Activated naive CD8-positive, alpha-beta T cell treated with anti-CD3 and anti-CD28 coated beads for 36 hours (primary cell): ENCODE measurements at places on chromosomes 7 and 10.

DNA sequence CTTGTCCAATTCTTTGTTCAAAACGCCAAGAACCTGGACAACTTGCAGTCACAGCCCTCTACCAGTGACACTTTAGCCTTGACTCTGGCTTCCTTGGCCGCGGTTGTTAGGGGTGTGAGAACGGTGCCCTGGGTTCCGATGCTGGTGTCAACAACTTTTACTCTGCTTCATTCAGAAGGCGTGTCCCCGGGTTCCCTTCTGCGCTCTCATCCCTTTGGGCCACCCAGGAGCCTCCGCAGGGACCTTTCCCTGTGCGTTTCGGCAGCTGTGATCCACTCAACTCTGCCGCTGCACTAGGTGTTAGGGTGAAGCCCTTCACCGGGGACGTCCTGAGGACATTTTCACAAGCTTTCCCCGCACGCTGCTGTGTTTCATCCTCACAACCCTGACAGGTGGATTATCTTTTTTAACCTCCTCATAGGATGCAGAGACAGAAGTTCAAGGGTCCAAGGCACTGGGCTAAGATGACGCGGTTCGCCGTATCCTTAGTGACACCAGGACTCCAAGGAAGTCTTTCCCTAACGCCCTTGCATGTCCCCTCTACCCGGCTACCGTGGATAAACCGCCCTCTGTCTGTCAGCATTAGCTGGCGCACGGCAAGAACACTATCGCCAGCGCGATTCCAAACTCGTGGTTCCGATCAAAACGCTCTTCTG, 133.5 kb upstream of the SHH start:
- DNase-seq: no peak
- H3K36me3 ChIP-seq: no peaks in the 10 kb centered on the region
- peaks cover 33% of the 10 kb centered on the region for H3K27me3 ChIP-seq
- peaks cover 17% of the 10 kb centered on the region for H3K4me1 ChIP-seq

GRCh38 chr10:109902992-109903947, 20.0 kb downstream of the XPNPEP1 start:
- H3K36me3 ChIP-seq: peaks cover 77% of the 10 kb centered on the region
- no peak for DNase-seq
- no peak overlapping the region for H3K27ac ChIP-seq
- no peaks in the 10 kb centered on the region for H3K27me3 ChIP-seq
- H3K4me1 ChIP-seq: peaks cover 38% of the 10 kb centered on the region

- no peak overlapping the region for H3K4me3 ChIP-seq
- H3K27me3 ChIP-seq: no peaks in the 10 kb centered on the region
- H3K36me3 ChIP-seq: no peaks in the 10 kb centered on the region
- H3K27ac ChIP-seq: no peak overlapping the region
- no peak for DNase-seq
These were observed 29.6 kb upstream of the PSAP start for GRCh38 chr10:71880425-71881306.

GRCh38 chr7:151371266-151371665, 29.7 kb downstream of the NUB1 start:
- H3K27ac ChIP-seq: no peak overlapping the region
- peaks cover 4% of the 10 kb centered on the region for H3K4me1 ChIP-seq
- DNase-seq: no peak
- no peaks in the 10 kb centered on the region for H3K27me3 ChIP-seq
- H3K4me3 ChIP-seq: no peak overlapping the region
- peaks cover 6% of the 10 kb centered on the region for H3K36me3 ChIP-seq

GRCh38 chr10:94239696-94240095, 123.0 kb downstream of the NOC3L start:
- no peaks in the 10 kb centered on the region for H3K4me1 ChIP-seq
- H3K4me3 ChIP-seq: no peak overlapping the region
- H3K27ac ChIP-seq: no peak overlapping the region
- H3K27me3 ChIP-seq: peaks cover 5% of the 10 kb centered on the region

- no peaks in the 10 kb centered on the region for H3K36me3 ChIP-seq
- DNase-seq: no peak
- H3K27me3 ChIP-seq: no peaks in the 10 kb centered on the region
- H3K27ac ChIP-seq: no peak overlapping the region
- peaks cover 7% of the 10 kb centered on the region for H3K4me1 ChIP-seq
These were observed 56.7 kb upstream of the EBF3 start for GRCh38 chr10:130020651-130021382.

DNA sequence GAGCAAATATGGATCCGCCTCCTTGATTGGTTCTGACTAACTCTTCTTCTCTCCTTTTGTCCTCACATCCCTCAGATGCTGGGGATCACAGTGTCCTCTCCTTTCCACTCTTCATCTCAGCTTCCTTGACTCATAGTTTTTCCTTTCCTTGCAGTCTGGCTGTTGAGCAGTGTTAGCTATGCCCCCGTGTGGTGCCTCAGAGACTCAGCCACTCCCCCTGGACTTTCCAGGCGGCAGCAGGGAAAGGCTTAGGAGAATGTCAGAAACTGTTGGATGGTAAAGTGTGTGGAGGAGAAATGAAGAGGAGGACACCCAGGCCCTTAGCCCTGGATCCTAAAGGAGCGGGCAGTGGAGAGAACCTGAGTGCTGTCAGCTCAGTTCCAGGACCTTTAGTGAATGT, 267.5 kb downstream of the CELF2 start:
- no peak overlapping the region for H3K4me3 ChIP-seq
- H3K27ac ChIP-seq: no peak overlapping the region
- H3K27me3 ChIP-seq: no peaks in the 10 kb centered on the region

DNA sequence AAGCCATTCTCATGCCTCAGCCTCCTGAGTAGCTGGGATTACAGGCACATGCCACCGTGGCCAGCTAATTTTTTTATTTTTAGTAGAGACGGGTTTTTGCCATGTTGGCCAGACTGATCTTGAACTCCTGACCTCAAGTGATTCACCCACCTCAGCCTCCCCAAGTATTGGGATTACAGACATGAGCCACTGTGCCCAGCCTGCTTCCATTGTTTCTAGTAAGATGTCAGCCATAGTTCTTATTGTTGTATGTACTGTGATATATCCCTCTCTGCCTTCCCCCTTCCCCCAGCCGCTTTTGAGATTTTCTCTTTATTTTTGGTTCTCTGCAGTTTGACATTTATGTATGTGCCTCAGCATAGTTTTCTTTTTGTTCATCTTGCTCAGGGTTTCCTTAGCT, 87.9 kb upstream of the KLF14 start:
- peaks cover 6% of the 10 kb centered on the region for H3K36me3 ChIP-seq
- no peak overlapping the region for H3K4me3 ChIP-seq
- peaks cover 3% of the 10 kb centered on the region for H3K27me3 ChIP-seq
- H3K4me1 ChIP-seq: peaks cover 17% of the 10 kb centered on the region
- DNase-seq: no peak

- H3K27me3 ChIP-seq: no peaks in the 10 kb centered on the region
- H3K27ac ChIP-seq: peak overlapping the region; percentile 99
- DNase-seq: no peak
- peaks cover 51% of the 10 kb centered on the region for H3K4me1 ChIP-seq
- peaks cover 12% of the 10 kb centered on the region for H3K36me3 ChIP-seq
These were observed 146.3 kb downstream of the CELF2 start for GRCh38 chr10:11163780-11164550.

- H3K27ac ChIP-seq: no peak overlapping the region
- H3K27me3 ChIP-seq: no peaks in the 10 kb centered on the region
- peaks cover 2% of the 10 kb centered on the region for H3K36me3 ChIP-seq
- DNase-seq: no peak
- H3K4me1 ChIP-seq: peaks cover 19% of the 10 kb centered on the region
These were observed 28.8 kb downstream of the CACUL1 start for GRCh38 chr10:118725886-118726500.

- H3K27me3 ChIP-seq: no peaks in the 10 kb centered on the region
- DNase-seq: no peak
- peak overlapping the region; percentile 80 for H3K27ac ChIP-seq
These were observed 6.0 kb downstream of the ADD3 start for GRCh38 chr10:110013630-110014293.

GRCh38 chr7:100155553-100156317, 2.8 kb downstream of the TRAPPC14 start:
- H3K27me3 ChIP-seq: no peaks in the 10 kb centered on the region
- H3K4me1 ChIP-seq: peaks cover 45% of the 10 kb centered on the region
- no peak for DNase-seq

DNA sequence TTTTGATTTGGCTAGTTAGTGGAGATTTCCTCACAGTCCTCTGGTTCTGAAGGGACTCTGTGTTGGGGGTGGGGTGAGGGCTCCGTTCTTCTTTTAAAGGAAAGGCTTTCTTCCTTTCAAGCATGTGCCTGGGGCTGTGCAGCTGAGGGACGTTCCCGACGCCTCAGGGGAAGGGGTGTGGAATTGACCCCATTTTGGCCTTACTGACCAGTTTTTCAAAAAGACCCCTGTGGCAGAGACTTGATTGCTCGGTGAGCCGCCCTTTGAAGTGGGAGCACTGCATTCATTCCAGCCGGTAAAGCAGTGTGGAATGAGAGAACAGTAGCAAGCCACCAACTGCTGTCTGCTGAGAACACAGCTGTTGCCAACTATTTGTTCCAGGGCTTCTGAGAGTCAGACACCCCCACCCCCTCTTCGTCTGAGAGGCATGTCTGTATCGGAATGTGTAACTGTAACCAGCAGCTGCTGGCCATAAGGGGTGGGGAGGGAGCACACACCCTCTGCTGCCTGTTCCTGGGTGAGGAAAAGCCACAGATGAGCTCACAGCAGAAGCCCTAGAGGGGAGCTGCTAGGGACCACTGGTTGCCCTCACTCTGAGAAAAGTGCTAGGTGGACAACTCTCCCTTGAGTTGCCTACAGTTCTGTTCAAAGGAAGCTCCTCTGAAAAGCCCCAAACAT, 33.2 kb downstream of the WBP1L start:
- no peak overlapping the region for H3K27ac ChIP-seq
- H3K4me3 ChIP-seq: peak overlapping the region; percentile 25
- H3K36me3 ChIP-seq: peaks cover 5% of the 10 kb centered on the region
- no peaks in the 10 kb centered on the region for H3K27me3 ChIP-seq
- DNase-seq: peak; percentile 31
- peaks cover 73% of the 10 kb centered on the region for H3K4me1 ChIP-seq

DNA sequence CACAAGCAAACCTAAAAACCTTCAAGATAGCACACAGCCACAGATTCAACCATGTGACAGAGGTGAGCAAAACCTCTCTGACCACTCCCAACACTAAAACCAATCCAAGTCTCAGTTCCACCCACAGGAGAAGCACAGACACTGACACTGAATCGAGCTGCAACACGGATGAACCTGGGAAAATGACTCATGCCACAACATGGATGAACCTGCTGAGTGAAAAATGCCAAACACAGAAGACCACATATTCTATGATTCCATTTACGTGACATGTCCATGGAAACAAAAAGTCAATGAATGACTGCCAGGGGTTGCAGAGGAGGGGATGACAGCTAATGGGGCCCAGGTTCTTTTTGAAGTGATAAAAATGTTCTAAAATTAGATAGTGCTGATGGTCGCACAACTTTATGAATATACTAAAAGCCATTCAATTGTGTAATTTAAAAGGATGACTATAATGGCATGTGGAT, 22.0 kb downstream of the CYTH3 start:
- no peaks in the 10 kb centered on the region for H3K36me3 ChIP-seq
- H3K4me3 ChIP-seq: no peak overlapping the region
- DNase-seq: peak; percentile 26

GRCh38 chr7:131627735-131628190, 71.3 kb upstream of the PODXL start:
- no peak overlapping the region for H3K4me3 ChIP-seq
- H3K36me3 ChIP-seq: no peaks in the 10 kb centered on the region
- DNase-seq: no peak
- H3K27me3 ChIP-seq: peaks cover 11% of the 10 kb centered on the region
- no peaks in the 10 kb centered on the region for H3K4me1 ChIP-seq

DNA sequence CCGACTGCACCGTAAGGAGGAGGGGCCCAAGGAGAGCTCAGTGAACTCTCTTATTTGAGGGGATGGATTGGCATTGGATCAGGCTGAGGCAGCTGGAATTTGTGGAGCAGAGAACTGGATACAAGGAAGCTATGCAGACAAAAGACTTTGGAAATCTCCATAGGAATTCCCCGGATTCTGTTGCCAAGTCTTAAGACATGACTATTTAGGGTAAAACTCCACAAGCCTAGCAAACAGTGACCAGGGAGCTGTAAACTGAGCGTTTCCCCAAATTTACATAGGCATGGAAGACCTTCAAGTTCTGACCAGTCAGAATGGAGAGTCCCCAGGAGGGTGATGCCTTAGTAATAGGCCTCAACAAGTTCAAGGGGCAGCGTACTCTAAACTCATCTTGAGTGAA, 82.5 kb upstream of the PCBD1 start:
- H3K36me3 ChIP-seq: no peaks in the 10 kb centered on the region
- H3K4me3 ChIP-seq: no peak overlapping the region
- DNase-seq: no peak
- H3K27me3 ChIP-seq: peaks cover 10% of the 10 kb centered on the region
- H3K4me1 ChIP-seq: no peaks in the 10 kb centered on the region
- H3K27ac ChIP-seq: no peak overlapping the region

DNA sequence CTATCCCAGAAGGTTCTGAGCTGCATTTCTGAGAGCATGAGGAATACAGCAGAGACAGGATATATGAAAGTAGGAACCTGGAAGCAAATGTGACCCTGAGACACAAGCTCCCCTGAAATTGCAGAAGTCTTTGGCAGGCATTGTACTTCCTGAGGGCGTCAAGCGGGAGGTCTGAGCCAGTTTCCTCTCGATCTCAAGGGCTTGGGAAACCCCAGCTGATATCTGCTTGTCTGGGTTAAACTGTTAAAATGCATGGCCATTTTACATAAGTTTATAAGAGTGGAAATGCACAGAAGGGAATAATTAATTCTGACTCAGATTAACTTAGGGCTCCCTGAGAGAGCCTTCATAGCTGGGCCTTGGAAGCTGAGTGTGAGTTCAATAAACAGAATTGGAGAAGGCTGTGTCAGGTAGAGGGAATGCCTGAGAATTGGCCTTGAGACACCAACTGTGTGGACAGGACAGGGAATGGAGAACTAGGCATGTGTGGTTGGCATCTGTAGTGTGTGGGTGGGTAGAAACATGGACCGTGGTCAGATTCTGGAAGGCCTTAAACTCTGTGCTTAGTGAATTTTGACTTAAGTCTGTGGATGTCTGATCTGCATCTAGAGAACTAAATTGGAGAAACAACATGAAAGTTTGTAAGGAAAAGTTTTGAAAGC, 53.3 kb downstream of the WIPF3 start:
- H3K27ac ChIP-seq: no peak overlapping the region

GRCh38 chr7:128794020-128794419, 2.3 kb downstream of the CCDC136 start:
- peaks cover 8% of the 10 kb centered on the region for H3K27me3 ChIP-seq
- no peak overlapping the region for H3K27ac ChIP-seq
- DNase-seq: no peak
- H3K4me1 ChIP-seq: peaks cover 11% of the 10 kb centered on the region

DNA sequence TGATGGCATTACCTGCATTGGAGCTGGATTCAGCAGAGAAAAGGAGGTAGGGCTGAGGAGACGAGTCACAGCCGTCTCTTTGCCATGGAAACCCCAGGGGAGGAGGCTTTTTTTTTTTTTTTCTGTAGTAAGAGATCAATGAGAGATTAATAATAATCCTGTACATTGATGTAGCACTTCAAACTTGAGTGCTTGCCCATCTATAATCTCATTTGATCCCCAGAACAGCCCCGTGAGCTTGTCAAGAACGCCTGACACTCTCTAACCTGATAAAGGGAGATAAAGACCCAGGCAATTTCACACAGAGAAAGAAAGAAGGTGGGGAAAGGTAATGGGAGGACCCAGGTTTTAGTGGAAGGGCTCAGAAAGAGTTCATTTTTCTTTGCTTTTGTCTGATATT, 195.2 kb upstream of the FOXK1 start:
- H3K27me3 ChIP-seq: peaks cover 20% of the 10 kb centered on the region
- no peak overlapping the region for H3K4me3 ChIP-seq
- no peak for DNase-seq
- H3K36me3 ChIP-seq: peaks cover 3% of the 10 kb centered on the region
